Activated CD8-positive, alpha-beta T cell treated with anti-CD3 and anti-CD28 coated beads for 36 hours (primary cell): ENCODE measurements at places on chromosomes 2 and 18.

DNA sequence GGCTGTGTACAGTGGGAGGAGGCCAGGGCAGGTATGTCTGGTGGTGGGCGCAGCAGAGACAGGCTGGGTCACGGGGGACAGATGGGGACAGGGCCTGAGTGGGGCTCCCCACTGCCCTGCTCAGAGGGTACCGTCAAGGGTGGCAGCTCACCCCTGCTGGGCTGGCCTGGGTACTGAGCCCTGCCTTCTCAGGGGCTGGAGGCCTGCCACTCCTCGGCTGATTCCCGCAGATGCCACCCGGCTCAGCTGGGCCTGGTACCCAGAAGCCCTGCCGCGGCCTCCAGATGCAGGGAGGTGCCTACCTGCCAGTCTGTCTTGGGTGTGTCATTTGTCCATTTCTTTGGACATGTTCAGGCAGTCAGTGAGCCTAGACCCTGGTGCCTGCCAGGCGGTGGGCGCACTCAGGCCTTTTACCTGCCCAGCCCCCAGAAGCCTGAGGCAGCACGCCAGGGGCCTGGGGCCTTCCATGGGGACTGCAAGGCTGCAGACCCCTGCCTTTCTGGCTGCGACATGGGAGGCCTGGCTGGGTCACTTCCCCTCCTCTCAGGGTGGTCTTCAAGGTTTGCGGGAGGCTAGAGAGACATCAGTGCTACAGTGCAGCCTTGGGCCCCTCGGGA lies 3.3 kb downstream of the SNORC start:
- no peak for DNase-seq

DNA sequence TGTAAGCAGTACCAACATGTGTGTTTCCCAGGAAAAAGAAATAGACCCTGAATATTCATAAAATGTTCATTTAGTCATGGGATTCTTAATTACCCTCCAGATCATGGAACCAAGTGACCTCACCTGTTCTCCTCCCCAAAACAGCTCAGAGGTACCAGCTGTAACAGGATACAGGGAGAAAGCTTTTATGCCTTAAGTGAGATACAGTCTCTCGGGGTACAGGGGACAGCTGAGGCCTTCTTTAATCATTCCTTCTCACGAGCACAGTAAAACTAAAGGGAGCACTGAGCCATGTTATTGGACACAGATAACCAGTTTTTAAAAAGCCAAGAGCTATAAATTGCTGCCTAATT lies 16.6 kb downstream of the EPHA4 start:
- DNase-seq = no peak

GRCh38 chr2:45616658-45617411 lies 5.8 kb upstream of the SRBD1 start:
- DNase-seq = no peak

- DNase-seq = no peak
These were observed 178.4 kb downstream of the BCL2 start for GRCh38 chr18:63140997-63141777.

- no peak for DNase-seq
These were observed 26.4 kb downstream of the WDFY1 start for GRCh38 chr2:223918671-223919134.

- no peak for DNase-seq
These were observed 38.2 kb downstream of the ANKMY1 start for GRCh38 chr2:240519396-240520129.

DNA sequence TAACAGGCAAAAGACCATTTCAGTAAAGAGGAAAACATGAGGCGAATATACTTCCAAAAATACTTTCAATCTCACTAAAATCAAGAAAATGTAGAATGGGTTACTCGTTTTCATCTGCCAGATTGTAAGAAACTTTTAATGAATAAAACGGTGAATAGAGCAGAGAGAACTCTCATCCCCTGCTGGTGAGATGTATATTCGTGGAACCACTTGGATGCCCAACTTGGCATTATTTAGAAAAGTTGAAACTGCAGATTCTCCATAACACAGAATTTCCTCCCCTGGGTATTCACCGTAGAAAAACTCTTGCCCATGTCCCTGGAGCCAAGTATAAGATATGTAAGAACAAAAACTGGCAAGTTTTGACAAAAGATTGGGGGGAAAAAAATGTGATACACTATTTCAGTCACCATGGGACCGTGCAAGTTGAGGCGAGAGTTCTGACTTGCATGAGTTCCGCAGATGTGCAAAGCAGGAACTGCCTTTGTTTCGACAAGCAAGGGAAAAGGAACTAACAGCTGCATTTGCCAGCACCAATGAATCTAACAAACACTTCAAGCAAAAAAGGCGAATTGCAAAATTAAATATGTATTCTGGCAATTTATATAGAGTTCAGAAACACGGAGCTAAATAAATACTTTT lies 14.8 kb downstream of the TIMM21 start:
- DNase-seq = no peak

GRCh38 chr18:36950960-36951359 lies 122.0 kb downstream of the KIAA1328 start:
- DNase-seq = no peak

DNA sequence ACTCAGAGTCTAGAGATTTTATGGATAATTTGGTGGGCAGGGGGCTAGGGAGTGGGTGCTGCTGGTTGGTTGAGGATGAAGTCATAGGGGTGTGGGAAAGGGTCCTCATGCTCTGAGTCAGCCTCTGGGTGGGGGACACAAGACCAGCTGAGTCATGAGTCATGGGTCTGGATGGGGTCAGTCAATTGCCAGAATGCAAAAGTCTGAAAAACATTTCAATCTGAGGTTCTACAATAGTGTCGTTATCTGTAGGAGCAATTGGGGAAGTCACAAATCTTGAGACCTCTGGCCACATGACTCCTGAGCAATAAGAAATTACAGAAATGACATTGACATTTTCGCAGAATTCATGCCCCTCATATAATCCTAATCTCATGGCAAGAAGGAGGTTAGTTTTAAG lies 15.1 kb downstream of the NMS start:
- DNase-seq = no peak

DNA sequence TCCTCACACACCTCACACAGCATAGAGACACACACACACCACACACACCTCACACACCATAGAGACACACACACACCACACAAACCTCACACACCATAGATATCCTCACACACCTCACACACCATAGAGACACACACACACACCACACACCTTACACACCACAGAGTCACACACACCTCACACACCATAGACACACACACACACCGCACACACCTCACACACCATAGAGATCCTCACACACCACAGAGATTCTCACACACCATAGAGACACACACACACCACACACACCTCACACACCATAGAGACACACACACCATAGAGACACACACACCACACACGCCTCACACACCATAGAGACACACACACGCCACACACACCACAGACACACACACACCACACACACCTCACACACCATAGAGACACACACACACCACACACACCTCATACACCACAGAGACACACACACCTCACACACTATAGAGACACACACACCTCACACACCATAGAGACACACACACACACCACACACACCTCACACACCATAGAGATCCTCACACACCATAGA lies 270.6 kb downstream of the CYRIA start:
- DNase-seq = no peak

- no peak for DNase-seq
These were observed 103.3 kb upstream of the EPHA4 start for GRCh38 chr2:221675201-221675908.

- DNase-seq = no peak
These were observed 1764.1 kb upstream of the CELF4 start for GRCh38 chr18:39329496-39330275.

GRCh38 chr18:78526923-78527711 lies 452.5 kb upstream of the SALL3 start:
- no peak for DNase-seq

DNA sequence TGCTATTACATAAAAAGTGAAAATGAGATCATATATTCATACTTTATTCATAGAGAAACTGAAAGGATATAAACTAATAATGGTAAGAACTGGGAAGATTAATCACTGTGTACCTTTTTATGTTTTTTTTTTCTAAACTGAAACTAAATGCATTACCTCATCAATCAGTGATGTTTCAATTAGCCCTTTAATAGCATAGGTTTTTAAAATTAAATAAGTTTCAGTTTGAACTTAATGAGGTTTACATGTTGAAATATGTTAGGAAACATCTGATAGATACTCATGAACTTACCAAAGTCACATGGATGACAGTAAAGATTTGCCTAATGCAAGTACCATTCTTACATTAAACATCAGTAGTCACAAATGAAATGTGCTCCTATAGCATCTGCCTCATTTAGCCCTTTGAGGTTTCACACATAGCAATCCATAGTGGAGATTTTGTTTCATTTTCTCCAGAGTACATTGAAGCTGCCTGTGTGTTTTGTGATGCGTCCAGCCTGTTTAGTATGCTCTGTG lies 8.9 kb downstream of the MAPRE2 start:
- DNase-seq = no peak

DNA sequence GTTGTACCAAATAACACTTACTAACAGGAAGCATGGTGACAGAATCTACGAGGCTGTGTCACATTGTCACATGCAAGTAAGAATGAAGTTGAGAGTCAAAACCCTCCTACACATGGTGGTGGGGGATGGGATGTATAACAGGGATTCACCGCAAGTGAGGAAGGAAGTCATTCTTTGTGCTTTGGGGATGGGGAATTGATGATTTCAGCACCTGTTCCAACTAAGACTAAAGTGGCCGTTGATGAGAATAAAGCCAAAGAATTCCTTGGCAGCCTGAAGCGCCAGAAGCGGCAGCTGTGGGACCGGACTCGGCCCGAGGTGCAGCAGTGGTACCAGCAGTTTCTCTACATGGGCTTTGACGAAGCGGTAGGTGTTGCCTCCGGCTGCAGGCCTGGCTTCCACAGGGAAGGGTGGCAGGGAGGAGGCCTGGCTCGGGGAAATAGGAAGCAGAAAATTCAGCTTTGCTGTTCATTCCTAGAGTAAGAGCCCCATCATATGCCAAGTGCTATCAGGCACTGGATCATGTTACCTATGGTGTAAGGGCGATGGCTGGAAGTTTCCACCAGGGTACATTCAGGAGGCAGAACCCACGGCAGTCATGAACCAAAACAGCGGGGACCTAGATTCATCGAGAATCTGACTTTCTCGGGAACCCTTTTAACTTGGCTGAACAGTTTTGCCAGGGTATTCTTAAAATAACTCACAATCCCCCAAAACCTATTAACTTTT lies 120.3 kb downstream of the UXS1 start:
- DNase-seq = no peak

DNA sequence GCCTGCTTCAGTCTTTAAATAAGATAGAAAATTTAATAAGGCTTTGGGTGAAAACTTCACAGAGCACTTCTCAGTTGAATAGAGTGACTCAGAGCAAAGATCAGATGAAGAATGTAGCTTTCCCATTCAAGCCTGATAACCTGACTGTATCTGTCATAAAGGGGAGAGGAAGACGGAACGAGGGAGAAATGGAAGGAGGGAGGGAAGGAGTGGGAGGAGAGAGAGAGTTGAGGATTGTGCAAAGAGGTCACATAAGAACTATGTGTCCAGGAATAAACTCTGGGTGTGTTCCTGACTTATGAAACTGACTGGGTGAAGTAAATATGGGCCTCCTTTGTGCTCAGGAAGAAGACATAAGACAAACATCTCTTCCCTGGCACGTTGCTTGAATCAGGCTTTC lies 385.5 kb downstream of the LPIN1 start:
- no peak for DNase-seq

- no peak for DNase-seq
These were observed 41.3 kb downstream of the RALB start for GRCh38 chr2:120294008-120294340.

DNA sequence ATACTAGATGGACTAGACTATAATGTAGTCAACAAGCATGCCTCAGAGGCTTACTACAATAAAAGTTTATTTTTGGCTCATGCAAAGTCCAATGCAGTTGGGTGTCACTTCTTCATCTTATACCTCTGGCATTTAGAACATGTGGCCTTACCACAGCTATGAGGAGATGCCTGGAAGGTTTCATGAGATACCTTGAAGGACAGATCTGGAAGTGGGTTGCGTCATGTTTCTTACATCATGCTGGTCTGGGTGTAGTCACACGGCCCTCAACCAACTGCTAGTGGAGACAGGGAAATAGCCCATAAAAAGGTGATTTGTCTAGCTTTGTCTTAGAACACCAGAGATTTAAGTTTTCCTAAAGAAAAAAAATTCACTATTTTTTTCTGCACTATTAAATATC lies 91.7 kb upstream of the MMADHC start:
- DNase-seq = no peak

DNA sequence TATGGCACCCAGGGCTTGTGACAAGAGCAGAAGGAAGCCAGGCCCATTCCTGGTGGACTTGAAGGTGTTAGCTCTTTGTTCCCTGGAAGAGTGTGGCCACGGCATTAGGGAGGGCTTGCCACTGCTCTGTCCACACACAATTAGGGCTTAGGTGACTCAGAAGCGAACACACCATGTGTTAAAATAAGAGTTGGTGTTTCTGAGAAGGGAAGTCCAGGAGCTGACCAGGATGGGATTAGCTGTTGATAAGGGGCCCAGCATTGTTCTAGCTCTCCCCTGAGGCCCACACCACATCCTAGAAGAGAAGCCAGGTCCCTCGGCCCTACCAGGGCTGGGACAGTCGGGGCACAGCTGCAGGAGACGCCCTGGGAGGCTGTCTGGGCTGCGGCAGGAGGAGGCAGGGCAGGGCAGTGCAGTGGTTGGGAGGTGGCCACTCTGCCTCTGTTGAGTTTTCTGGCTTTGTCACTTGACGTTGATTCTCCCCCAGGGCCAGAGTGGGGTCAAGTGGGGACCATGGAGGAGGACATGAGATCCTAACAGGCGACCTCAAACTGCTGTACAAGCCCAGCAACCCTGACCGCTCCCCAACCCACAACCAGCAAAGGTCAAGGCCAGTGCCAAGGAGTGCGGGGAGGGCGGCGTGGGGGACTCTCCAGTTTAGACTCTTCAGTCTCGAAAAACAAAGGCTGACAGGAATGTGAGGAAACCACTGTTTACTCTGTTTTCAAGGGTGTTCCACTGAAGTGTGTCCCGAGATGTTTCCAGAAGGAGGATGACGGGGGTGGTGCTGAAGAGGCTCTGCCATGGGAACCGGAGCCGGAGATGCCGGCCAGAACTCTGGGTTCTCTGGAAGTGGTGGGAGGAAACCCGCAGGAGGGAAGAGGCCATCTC lies 16.8 kb downstream of the GNLY start:
- no peak for DNase-seq

GRCh38 chr18:43875511-43875910 lies 598.2 kb upstream of the SYT4 start:
- no peak for DNase-seq

- DNase-seq = no peak
These were observed 238.2 kb upstream of the MYT1L start for GRCh38 chr2:2569306-2569705.
